Activated naive CD4-positive, alpha-beta T cell treated with anti-CD3 and anti-CD28 coated beads, Interleukin-2, amount 50 U/mL, for 72 hours (primary cell): ENCODE measurements at places on chromosomes 5 and 9.

DNA sequence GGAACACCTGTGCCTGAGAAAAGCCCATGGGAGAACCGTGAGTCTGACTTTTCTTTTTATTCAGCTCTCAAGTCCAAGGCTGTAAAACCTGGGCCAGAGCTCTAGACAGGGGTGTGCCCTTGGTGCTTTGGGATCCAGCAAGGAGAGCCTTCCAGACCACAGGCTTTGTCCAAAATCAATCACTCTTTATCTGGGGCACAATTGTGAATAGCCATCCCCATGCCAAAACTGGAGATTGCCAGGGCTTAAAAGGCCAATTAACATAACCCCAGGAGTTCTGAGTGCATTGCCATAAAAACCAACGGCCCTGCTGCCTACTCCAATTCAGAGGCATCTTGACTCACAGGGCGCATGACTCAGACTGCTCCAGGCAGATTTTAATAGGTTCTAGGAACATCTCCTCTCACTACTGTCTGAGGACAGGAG, 391.8 kb downstream of the ARHGEF28 start:
- no peak for DNase-seq

- no peak for DNase-seq
Observed at GRCh38 chr5:109327570-109327969, 82.2 kb downstream of the PJA2 start.

DNA sequence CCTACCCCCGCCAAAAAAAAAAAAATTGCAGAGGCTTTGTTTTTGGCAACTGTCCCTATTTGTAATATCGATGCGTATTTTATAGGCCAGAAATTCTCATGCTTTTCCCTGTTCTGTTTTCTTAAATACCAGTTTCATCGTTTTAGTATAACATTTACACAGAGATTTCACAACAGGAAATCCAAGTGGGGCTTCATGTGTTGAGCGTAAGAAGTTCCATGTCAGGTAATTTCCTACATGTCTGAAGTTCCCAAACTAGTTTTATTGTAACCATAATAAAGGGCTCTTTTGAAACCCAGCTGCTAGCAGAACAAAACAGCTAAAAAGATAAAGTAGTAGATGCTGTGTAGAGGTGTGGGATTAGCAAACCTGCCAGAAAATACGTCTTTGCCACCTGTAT, 4.2 kb downstream of the SMC5 start:
- no peak for DNase-seq

GRCh38 chr9:82574911-82575310, 488.0 kb downstream of the RASEF start:
- no peak for DNase-seq

- no peak for DNase-seq
Observed at GRCh38 chr5:41906151-41906550, 2.0 kb downstream of the RIMOC1 start.

GRCh38 chr5:138870611-138871010, 4.5 kb downstream of the LRRTM2 start:
- no peak for DNase-seq

GRCh38 chr5:128441941-128442350, 96.1 kb downstream of the FBN2 start:
- no peak for DNase-seq

- DNase-seq = no peak
Observed at GRCh38 chr9:110521206-110521605, 58.3 kb downstream of the SVEP1 start.

DNA sequence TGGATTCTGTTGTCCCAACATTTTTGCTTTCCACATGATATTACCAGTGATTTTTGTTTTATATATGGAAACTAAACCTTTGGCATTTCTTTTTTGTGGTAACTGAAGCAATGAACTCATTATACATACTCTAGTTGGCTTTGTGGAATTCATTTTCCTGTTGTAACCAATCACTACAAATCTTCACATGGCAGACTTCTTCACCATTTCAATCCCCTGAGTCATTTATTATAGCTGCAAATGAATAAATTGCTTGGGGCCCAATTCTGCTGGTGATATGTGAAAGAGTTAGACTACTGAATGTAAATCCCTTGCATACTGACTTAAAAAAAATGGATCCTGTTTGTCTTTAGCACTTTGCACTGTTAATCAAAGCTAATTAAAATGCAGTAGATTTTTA, 1709.6 kb upstream of the WWC1 start:
- DNase-seq = no peak
